ENCODE measurements at places on chromosomes 6 and 20.

GRCh38 chr20:23164176-23164601, 78.1 kb upstream of the CD93 start:
- DNase-seq: no peak

DNA sequence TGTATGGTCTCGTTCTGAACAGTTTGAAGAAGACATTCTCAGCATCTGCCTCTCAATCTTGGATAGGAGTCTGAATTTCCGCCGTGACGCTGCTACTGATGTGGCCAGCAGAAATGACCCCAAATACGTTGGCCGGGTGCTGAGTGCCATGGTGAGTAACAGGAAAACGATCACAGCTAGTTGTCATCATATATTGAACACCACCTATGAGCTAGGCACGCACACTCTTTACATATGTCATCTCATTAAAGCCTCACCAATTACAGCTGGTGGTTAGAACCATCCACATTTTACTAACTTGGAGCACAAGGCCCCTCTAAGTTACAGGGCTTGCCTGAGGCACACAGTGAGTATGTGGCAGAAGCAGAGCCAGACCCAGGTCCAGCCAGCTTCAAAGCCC, 17.1 kb downstream of the TGM3 start:
- no peak for DNase-seq

- no peak for DNase-seq
Observed at GRCh38 chr6:106972500-106972899, 2.0 kb downstream of the CD24 start.

DNA sequence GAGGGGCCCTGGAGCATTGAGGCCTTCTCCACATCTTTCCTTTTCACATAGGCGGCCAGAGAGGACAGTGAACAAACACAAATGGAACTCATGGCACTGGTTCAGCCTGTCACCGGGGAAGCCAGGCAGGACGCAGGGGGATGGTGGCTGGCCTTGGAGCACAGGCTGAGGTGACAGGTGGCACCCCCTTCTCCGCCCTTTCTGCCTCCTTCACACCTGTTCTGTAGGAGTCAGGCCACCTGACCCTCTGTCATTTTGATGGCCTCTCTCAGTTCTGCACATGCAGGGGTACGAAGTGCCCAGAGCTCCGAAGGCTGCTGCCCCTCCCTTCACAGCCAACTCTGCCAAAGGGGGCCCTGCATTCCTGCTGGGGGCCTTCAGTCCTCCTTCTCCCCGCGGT, 60.8 kb downstream of the CD40 start:
- DNase-seq: no peak

DNA sequence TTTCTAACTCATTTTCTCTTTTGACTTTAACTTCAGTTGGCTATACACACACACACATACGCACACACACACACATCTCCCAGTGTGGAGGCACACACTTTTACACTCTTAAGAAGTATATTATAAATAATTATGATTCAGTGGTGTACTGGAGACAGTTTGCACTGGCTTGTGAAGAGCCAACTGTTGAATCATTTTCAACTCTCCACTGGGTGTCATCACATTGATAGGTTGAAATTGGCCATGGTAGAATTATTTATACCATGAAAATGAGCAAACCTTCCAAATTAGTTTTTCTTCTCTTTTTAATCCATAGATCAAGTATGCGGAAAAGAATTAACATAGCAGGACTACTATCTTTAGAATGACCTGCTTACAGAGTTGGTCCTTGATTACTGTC, 407.1 kb downstream of the BMP2 start:
- no peak for DNase-seq

DNA sequence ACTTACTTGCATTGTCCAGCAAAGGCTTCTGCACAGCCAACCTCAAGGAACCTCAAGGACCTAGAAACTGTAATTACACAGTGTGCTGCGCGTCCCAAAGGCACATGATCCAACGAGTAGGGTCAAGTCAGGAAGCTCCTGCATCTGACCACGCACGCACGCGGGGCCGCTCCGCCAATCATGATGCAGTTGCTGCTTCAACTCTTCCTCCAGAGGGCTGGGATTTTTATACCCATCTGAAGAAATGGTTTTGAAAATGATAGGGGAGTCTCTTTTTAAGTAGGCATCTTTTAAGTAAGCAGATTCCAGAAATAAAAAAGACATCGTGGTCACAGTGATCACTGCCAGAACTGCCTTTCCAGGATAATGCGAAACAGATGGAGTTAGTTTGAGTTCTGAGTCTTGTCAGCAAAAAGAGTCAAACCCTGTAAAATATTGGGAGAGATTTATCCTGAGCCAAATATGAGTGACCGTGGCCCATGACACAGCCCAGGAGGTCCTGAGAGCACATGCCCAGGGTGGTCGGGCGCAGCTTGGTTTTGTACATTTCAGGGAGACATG, 34.0 kb downstream of the KIF25 start:
- DNase-seq: no peak

GRCh38 chr6:152057832-152058498, 250.5 kb downstream of the ESR1 start:
- no peak for DNase-seq

GRCh38 chr20:53813636-53814035, 220.0 kb upstream of the ZNF217 start:
- DNase-seq: no peak

DNA sequence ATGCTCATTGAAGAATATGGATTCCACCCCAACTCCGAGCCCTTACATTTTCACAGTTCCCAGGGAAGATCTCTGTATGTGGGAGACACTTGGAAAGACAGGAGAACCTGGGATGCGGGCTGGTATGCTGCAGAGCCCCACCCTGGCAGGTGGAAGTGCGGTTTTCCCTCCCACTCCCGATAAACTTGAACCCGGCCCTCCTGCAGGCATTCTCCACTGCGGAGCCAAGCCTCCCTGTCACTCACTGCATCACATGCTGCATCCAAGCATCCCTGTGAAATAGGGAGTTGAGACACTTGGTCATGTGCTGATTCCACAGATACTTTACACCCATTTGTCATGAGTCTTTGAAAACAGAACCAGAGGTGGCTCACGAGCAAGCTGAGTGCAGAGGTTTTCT, 35.4 kb downstream of the TMEM242 start:
- DNase-seq: no peak

GRCh38 chr6:151109869-151110575, 129.7 kb upstream of the AKAP12 start:
- DNase-seq: no peak

- no peak for DNase-seq
Observed at GRCh38 chr6:34806738-34807453, 15.0 kb downstream of the BLTP3A start.

DNA sequence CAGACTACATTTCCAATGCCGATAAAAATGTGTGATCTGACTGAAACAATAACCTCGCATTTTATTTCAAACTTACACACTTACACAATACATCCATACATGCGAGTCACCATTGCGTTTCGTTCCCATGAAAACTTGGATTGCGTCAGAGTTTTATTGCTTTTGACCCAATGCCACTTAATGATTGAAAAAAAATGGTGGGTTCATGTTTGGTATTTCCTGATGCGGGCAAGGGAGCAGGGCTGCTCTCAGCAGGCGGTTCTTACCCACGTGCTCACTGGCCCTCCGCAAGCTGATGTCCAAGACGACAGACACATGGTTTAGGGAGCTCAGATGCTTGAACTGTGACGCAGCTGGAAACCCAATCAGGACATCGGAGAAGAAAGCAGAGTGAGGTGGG, 281.0 kb upstream of the SULF2 start:
- DNase-seq: no peak

DNA sequence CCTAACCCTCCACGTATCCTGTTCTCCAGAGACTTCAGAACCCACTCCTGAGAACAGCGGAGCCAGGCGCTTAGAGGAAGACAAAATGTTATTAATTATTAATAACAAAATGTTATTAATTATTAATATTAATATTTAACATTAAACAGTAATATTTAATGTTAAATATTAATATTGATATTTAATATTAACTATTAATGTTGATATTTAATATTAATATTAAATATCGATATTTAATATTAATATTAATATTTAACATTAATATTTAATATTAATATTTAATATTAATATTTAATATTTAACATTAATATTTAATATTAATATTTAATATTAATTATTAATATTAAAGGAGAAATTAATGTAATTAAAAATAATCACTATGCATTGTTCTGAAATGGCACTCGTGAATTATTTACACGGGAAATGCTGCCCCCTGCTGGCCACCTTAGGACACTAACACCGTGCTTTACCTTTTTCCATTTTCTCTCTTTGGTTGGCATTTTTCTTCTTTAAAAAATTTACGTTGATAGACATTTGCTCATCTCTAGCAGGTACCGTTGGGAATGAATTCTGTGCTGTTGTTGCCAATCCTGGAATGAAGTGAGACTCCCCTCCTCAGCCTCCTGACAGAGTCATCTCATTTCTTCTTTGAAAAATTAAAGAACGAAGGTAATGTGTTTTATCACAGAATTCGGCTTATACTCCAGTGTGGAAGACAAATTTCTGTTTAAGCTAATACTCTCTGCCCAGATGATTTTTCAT, 7.5 kb upstream of the GGTLC1 start:
- no peak for DNase-seq

GRCh38 chr6:919500-919899, 226.6 kb upstream of the EXOC2 start:
- no peak for DNase-seq

- DNase-seq: no peak
Observed at GRCh38 chr6:158970640-158971275, 29.2 kb downstream of the RSPH3 start.

- no peak for DNase-seq
Observed at GRCh38 chr6:69976591-69977090, 110.3 kb downstream of the COL19A1 start.

- no peak for DNase-seq
Observed at GRCh38 chr20:17226410-17227218, at the start of gene PCSK2. Gene PCSK2, plus strand, starts transcription at chr20:17227040. Its CDS starts 266 bp downstream, at chr20:17227306.

DNA sequence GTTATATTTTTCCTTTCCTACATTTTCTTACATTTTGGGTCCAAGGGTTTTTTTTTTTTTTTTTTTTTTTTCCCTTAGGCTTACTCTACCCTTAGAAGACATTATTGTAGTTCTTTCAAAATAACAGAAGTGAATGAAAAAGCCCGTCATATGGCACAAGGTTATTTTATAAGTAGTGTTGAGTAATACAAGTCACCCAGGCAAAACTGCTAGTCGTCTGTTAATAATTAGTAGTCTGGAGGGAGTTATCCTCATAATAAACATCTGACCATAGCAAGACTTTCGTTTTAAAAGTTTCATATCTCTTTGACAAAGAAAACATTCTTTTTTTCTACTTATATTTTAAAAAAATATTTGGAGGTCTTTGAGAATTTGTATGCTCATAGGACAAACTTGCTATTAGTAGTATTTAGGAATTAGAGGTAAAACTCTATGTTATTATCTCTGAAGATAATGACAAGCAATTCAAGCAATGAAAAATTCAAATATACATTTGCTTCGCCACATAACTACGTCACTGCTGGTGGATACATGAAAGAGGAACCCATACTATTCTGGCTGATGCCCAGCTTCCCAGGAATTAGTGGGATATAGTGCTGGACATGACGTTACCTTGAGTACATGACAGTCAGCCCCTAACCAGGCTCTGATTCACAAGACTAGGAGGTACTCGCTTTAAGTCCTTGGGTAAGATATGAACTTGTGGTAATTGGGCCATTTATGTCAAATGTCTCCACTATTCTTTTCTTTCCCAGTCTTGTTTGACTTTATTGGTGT, 532.8 kb downstream of the GRIK2 start:
- no peak for DNase-seq

DNA sequence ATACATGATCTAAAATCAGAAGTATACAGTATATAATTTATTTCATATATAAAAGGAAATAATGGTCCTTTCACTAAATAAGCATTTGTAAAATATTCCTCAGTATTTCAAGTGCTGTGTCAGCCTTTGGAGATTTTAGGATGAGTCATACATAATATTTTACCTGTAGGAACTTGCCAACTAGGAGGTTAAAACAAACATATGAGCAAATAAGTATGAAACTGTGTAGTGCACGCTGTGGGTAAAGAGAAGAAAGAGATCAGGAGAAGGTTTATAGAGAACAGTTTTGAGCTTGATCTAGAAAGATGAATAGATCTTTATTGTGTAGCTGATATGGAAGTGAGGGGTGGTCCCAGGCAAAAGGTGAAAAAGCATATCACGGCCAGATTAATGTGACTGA, 169.9 kb upstream of the RNF217 start:
- no peak for DNase-seq

- no peak for DNase-seq
Observed at GRCh38 chr6:167930295-167930694, 67.2 kb upstream of the KIF25 start.

- DNase-seq: no peak
Observed at GRCh38 chr20:25036331-25036936, 21.5 kb downstream of the ACSS1 start.

GRCh38 chr20:51210084-51210483, 187.2 kb upstream of the KCNG1 start:
- DNase-seq: no peak

GRCh38 chr6:12296255-12296573, 6.1 kb downstream of the EDN1 start:
- DNase-seq: no peak

DNA sequence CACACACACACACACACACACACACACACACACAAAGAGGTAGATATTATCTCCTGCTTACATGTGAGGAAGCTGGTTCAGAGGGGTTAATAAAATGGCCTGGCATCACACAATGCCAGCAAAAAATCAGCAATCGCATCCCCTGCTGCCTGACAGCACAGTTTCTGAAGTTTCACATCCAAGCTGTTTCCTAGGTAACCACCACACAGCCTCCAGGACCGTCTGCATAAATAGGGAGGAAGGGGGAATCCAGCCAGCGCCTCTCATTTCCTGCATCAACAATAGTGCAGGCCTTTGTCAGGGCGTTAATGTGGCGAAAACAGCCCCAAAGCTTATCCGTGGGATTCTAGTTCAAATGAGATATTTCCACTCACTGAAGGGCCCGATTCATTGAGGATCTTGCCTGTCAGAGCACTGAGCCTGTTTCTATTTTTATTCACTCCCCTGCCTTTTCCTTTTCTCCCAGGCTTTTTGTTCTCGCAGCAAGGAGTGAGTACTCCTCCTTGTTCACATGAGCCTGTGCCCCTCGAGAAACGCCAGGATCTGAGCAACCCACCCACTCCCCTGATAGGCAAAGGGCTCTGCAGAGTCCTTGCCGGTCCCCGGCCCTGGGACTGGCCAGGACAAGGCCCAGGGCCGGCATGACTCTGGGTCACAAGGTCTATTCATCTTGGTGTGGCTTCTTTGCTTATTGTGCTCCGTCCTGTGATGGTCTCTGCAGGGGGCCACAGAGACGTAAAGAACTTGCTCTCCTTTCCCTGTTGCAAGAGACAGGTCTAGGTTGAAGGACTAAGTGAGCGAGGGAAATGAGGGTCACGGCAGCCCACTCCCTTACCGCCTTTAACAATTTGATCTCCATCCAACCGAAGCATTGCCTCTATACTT, 32.7 kb downstream of the TUBB2B start:
- DNase-seq: no peak

GRCh38 chr6:45722876-45723275, 292.8 kb downstream of the CLIC5 start:
- DNase-seq: no peak
